ENCODE measurements at places on chromosomes 5 and 9. TPM values are rescaled to one million over a fixed set of nuclear protein-coding genes. Genes with fewer than 3 reads are reported as not detected.

The C1QTNF2 gene
- 0.08 TPM for total RNA-seq

The CCIN gene
- 0.08 TPM for total RNA-seq

The RLN1 gene
- total RNA-seq, result not detected

The SOX30 gene
- not detected for total RNA-seq

The IRX4 gene
- total RNA-seq, result 0.39 TPM

The AJM1 gene
- total RNA-seq, result 4.6 TPM

The CDC14B gene
- total RNA-seq, result 11.8 TPM

The PHF24 gene
- total RNA-seq, result 0.39 TPM

The ACTBL2 gene
- 0.08 TPM for total RNA-seq

The HMHB1 gene
- not detected for total RNA-seq

The PCDHAC1 gene
- total RNA-seq, result 2.3 TPM

The DHFR gene
- 62.7 TPM for total RNA-seq

The ECSCR gene
- total RNA-seq, result not detected

The PCDHGA6 gene
- total RNA-seq, result 0.24 TPM

The STPG3 gene
- total RNA-seq, result not detected

The DDX46 gene
- total RNA-seq, result 51.4 TPM

The NMUR2 gene
- 0.09 TPM for total RNA-seq

The PTPRD gene
- 0.43 TPM for total RNA-seq

The SNX18 gene
- 7.2 TPM for total RNA-seq
